ENCODE measurements at places on chromosomes 5 and 9.

GRCh38 chr5:95531491-95531890 lies 23.3 kb downstream of the SKIC3 start:
- DNase-seq = no peak

- DNase-seq = no peak
Observed at GRCh38 chr9:129027224-129027684, 877 bp downstream of the SH3GLB2 start.

GRCh38 chr9:124260769-124261603 lies 3.2 kb downstream of the NEK6 start:
- DNase-seq = peak; percentile 55

DNA sequence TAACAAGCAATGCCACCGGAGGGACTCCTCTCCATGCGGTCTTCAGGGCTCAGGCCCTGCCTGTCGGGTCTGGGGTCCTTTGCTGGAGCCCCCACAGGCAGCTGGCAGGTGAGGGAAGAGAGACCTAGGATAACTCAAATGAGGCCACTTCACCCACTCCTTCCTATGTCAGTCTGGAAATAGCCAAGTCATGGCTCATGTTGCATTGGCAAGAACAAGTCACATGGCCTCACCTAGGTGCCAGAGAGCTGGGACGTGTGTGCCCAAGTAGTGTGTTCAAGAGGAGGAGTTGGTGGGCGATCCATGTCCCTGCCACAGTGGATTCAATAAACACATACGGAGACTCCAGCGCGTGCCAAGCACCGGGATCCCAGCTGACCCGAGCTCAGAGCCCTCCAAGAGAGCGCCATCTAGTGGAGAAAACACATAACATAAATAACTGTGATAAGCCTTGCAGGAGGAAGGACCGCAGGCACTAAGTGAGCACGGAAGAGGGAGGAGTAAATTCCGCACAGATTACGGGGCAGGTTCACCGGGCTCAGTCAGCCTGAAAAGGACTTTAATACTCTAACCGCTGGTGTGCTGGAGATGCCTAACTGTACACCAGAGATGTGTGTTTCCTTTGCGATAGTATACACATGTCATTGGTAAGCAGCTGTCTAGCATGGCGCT lies 580.8 kb downstream of the CCDC171 start:
- peak; percentile 64 for DNase-seq

GRCh38 chr5:56346044-56346710 lies 113.0 kb upstream of the ANKRD55 start:
- no peak for DNase-seq

- DNase-seq = no peak
Observed at GRCh38 chr5:90056911-90057705, 352.4 kb downstream of the CETN3 start.

DNA sequence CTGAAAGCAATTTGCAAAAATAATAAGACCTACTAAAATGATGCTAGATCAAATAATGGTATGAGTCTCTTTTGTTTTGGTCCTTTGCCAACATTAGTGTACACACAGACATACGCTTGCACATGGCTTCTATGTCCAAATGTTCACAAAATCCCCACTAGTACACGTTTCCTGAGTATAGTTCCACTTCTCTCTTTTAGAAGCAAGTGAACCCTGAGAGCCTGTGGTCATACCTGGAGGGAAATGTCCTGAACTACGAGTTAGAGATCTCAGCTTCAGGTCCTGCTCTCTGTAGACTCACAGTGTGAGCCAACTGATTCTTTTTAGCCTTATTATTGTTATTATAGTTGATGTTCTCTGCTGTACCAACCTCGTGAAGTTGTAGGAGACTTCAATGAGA lies 47.3 kb upstream of the ACTBL2 start:
- DNase-seq = no peak

- no peak for DNase-seq
Observed at GRCh38 chr5:78547731-78548615, 100.6 kb downstream of the LHFPL2 start.

DNA sequence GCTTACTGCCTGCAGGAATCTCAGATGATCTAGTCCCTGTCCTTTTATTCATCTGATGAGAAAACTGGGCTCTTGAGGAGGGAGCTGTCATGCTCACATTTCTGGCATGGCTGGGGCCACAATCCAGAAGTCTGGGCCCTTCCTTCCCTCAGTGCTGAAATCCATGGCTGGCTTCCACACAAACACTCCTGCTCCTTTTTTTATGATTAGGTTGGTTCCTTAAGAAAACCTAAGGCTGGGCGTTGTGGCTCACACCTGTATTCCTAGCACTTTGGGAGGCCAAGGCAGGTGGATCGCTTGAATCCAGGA lies 1.3 kb downstream of the ACER2 start:
- no peak for DNase-seq

GRCh38 chr9:8431505-8431904 lies 631.9 kb upstream of the DMAC1 start:
- DNase-seq = no peak

DNA sequence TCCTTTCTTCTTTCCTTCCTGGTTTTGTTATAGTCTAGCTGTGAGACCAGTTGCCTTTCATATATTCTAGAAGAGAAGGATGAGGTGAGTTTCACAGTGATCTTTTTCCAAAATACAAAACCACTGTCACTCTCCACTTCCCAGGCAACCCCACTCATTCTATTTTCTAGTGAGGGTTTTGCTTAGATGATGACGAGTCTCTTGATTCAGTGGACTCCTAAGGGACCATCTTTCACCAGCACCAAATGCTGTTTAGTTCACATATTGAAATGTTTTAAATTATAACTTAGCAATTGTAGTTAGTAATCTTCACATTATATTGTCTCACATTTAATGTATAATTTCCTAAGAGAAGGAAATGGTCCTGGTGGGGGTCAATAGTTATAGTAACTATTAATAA lies 25.2 kb downstream of the PIK3R1 start:
- DNase-seq = no peak

DNA sequence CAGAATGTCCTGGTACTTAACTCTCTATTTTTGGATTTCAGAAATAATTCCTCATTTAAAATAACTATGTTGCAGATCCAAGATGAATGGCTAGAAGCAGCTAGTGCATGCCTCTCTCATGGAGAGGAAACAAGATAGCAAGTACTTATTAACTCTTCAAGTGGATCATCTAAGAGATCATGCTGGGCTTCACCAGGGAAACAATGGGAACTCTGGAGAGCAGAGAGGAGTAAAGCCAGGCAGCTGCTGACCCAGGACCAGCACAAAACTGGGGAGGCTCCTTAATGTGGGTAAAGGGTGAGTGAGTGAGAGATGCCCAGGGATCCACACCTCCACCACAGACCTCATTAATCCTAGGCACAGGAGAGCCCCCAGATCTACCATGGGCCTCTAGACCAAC lies 897.8 kb upstream of the ACO1 start:
- no peak for DNase-seq

GRCh38 chr5:85069659-85070640 lies 685.3 kb upstream of the EDIL3 start:
- DNase-seq = peak; percentile 25

DNA sequence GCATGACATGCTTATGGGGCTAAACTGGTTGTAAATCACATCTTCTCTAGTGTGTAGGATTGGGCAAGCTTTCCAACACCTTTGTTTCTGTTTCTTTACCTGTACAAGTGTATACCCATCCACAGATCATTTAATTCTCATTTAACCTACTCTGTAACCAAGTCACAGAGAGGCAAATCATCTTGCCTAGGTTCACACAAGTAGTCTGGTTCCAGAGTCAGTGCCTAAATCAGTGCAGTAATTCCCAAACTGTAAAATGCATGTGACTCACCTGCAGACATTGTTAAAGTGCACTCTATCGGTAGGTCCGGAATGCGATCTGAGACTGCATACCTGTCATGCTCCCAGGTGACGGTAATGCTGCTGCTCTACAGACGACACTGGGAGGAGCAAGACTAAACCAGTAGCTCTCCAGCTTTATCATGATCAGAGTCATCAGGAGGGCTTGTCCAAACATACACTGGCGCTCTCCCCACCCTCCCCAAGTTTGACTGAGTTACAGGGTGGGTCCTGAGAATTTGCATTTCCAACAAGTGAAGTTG lies 107.9 kb upstream of the FREM1 start:
- no peak for DNase-seq

DNA sequence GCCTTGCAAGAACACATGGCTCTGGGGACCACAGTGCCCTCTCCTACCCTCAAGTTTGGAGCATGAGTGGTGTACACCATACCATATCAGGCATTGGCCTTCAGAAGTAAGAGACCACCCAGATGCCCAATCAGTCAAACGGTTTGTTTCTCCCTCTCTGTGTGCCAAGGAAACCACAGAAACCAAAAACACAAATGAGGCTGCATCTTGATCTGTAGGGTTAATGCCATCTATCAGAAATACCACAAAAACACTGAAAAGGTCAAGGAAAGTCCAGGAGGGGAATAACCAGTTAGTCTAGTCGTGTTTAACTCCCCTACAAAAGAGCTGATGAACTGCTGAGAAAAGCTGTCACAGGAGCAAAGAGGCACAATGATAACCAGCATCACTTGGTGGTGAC lies 78.4 kb downstream of the INSYN2B start:
- no peak for DNase-seq

DNA sequence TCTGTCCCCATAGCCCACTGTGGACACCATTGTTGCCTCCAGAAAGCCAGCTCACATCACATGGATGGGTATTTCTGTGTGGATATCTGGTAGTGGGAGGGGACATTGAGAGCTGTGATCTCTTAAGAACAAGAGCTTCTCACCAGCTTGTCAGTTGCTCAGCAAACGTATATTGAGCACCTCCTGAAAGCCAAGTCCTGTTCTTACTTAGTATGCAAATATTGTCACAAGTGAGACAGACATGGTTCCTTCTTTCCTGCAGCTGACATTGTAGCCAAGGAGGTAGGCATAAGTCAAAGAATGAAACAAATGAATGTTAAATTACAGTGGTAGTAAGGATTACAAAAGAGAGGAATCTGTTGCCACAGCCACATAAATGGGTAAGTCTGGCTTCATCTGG lies 3.8 kb downstream of the TCOF1 start:
- DNase-seq = no peak

- DNase-seq = no peak
Observed at GRCh38 chr9:37575001-37575400, 1.2 kb downstream of the FBXO10 start.

DNA sequence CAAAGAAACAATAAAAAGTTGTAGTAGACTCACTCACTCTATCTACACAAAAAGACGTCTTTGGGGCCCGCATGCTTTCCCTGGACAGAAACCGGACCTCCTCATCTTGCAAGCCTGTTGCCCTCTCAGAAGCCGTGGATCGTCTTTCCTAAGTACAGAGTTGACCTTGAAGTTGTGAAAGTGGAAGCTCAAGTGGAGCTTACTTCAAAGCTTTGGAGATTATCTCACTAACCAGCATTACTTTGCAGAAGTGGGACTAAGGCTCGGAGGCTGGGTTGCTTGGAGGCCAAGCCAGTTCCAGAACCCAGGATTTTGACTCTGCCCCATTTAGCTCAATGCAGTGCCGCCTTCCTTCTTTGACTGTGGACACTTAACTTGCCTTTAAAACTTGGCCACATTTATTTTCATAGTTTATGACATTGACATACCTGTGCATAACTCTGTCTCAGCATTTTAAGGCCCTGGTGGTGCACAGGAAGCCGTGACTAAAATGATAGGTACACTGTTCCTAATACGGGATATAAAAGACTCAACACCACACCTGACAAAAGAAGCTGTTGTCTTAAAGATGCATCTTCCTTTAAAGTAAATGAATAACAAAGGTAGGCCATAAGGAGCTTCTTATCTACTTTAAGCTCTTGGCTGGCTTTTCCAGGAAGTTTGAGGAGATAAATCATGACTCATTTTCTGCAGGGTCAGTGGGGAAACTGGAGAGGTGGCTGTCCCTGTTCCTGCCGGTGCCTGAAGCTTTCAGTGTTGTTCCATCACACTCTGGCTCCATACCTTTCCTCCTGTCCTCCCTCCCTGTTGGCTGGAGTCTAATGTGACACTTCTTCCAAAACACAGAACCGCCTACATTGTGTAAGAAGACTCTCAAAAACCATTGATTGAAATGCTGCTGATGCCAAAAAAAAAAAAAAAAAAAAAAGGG lies 10.7 kb downstream of the SLC25A25 start:
- DNase-seq = no peak

- DNase-seq = no peak
Observed at GRCh38 chr9:79779901-79780300, 208.1 kb downstream of the TLE4 start.

DNA sequence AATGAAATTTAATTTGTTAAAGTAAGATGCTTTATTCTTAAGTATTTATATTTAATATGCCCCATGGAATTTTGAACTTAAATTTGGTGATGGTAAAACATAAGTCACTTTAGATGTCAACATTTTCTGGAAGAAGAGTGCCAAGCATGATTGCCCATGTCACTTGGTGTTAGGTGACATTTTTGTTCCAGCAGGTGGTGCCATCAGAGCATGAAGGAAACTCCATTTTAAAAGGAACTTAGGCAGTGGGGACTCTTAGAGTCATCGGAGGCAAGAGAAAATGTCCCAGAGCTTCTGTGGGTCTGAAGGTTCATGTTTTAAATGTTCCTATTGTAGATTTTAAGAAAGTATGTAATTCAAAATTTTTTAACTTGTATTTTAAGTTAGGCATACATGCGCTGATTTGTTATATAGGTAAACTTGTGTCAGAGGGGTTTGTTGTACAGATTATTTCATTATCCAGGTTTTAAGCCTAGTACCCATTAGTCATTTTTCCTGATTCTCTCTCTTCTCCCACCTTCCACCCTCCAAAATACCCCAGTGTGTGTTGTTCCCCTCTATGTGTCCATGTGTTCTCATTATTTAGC lies 789.3 kb downstream of the SEMA5A start:
- no peak for DNase-seq

DNA sequence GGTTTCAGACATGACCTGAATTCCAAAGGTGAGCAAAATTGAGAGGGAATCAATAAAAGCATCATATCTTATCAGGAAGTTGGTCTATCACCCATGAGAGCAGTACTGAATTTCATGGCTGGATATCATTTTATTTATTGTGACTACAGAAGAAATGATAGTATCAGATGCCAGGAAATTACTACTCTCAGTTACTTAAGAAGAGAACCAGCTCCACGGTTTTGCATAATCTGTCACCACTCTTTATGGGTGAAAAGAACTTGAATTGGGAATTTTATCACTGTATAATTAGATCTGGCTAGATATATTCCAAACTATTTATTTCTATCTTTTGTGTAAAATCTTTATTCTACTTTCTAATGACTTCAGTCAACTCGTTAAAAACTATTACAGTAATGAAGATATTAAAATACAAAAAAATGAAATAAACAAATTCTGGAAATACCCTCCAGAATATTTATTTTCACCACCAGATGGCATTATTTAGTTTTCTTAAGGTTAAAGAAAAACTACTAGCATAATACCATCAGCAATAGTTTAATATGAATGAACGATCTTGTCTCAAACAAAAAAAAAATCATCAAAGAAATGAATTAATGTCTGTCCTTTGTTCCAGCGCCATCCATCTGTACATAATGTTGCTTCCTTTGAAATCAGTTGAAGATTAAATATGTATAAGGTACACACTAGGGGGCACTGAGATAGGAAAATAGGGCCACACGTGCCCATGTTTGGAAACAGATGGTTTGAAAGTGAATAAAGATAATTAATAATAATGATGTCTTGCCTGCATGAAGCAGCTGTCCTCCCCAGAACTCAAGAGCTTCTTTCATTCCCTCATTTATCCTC lies 84.7 kb upstream of the SLCO6A1 start:
- no peak for DNase-seq
